SW 1271 (cell line): ENCODE measurements at places on chromosomes 5 and 9.

GRCh38 chr5:141547488-141547887, 58.6 kb downstream of the PCDHGC5 start:
- no peak for DNase-seq

- DNase-seq = no peak
Observed at GRCh38 chr5:65073250-65073661, 304.5 kb downstream of the CWC27 start.

DNA sequence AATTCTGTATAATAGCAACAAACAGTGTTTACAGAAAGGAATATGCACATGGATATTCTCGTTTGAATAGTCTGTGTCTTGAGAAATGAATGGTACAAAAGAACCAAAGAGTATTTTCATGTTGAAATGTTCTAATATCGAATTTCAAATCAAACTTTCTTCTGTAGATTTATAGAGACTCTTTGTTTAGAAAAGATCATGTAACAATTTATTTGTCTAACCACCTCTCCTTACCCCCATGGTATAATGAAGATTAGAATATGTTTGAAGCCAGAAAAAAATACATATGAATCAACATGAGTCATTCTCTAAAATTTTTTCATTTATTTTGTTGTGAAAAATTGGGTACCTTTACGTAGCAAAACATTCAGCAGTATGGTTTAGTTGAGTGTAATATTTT, 285.6 kb downstream of the PRR16 start:
- DNase-seq = no peak

DNA sequence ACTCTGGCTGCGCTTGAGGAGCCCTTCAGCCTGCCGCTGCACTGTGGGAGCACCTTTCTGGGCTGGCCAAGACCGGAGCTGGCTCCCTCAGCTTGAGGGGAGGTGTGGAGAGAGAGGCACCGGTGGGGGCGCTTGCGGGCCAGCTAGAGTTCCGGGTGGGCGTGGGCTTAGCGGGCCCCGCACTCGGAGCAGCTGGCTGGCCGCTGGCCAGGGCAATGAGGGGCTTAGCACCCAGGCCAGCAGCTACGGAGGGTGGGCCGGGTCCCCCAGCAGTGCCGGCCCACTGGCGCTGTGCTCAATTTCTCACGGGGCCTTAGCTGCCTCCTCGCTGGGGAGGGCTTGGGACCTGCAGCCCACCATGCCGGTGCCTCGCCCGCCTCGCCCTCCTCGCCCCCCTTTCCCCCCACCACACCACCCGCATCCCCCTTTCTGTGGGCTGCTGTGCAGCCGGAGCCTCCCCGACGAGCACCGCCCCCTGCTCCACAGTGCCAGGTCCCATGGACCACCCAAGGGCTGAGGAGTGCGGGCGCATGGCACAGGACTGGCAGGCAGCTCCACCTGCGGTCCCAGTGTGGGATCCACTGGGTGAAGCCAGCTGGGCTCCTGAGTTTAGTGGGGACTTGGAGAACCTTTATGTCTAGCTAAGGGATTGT, 954.5 kb downstream of the DTWD2 start:
- no peak for DNase-seq

DNA sequence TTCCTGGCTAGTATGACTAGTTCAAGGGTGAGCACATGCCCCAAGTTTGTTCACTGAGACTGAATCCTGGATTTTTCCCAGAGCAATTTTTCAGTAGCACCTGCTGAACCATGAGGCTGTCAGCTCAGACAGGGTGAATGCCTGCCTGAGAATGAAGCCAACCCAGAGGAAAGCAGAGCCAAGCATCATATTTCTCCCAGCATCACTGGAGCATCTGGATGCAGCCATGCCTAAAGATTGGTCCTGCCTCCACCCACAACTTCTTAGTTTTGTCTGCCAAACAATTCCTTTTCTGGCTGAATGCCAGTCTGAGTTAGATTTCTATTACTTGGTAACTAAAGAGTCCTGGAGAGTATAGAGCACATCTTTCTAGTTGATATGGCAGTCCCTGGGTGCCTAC, 343.6 kb downstream of the CSNK1G3 start:
- no peak for DNase-seq

- no peak for DNase-seq
Observed at GRCh38 chr5:89289604-89290003, 406.6 kb upstream of the MEF2C start.
